ENCODE measurements at places on chromosomes 6 and 20.
A peak's percentile ranks its signal among the peaks of the same experiment; 100 is the strongest.

- no peak for DNase-seq
Observed at GRCh38 chr6:8859501-8859900, 424.2 kb upstream of the SLC35B3 start.

DNA sequence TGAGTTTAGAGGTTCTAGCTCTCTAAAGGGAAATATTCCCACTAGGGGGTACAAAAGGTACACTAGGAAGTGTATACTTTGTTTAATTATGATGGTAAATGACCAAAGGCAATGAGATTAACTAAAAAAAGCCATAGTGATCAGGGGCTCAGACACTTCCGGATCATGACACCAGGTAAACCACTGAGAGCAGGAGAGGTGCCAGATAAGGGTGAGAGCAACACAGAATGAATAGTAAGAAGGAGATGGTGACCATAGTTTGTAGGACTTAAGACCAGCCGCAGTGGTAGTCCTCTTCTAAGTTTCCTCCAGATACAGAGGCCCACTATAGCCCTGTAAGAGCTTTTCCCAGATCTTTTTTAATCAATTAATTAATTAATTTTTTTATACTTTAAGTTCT, 40.8 kb downstream of the OR2J2 start:
- DNase-seq: no peak

DNA sequence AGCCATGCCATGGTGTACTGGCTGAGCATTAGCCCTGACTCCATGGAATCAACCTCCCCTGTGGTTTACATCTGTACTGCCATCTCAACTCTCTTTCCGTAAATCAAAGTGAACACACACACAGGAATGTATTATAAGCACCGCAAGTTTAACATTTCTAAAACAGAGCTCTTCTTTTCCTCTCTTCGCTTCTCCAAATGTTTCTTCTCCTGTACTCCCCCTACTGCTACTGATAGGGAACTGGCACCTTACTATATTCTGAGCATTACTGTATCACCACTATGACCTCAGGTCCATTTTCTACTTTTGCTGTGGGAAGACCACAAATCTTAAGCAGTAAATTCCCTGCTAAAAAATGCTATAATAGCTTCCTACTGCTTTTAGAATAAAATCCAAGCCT, 101.2 kb downstream of the NUS1 start:
- DNase-seq: no peak

DNA sequence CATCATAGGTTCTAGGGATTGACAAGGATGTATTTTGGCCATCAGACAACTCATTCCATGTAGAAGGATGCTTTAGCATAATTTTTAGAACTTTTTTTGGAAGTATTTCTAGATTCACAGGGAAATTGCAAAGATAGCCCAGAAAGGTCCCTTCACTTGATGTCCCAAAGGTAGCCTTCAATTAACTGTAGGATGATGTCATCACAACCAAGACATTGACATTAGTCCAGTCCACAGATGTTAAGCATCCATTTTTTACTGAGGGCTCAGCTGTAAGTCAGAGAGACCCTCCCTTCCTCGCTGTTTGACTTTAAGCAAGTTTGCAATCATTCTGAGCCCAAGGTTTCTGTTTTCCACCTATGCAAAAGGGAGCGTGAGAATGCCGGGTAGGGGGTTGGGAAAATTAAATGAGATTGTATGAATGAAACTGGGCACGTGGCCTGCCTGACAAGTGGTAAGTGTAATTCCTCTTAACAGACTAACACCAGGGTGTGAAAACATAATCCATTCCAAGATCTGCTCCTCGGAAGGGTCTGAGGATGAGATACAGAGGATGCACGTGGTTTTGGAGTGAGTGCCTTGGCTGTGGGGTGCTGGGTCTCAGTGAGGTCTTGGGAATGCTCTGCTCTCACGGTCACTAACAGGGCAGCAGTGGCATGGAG, 126.8 kb downstream of the CDH4 start:
- DNase-seq: no peak

- no peak for DNase-seq
Observed at GRCh38 chr6:154931711-154932424, 63.2 kb upstream of the TIAM2 start.

DNA sequence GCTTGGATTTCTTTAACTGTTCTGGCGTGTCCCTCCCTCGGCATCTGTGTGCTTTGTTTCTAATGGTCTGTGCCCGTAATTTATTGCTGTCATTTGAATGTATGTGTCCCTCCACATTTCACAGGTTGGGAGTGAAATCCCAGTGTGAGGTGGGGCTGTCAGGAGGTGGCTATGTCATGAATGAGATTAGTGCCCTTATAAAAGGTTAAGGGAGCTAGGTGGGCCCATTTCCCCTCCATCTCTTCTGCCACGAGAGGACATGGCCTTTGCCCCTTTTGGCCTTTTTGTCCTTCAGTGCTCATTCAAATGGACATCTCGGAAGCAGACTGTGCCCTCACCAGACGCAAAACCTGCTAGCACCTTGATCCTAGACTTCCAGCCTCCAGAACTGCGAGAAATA, 96.3 kb downstream of the LAMP5 start:
- no peak for DNase-seq

DNA sequence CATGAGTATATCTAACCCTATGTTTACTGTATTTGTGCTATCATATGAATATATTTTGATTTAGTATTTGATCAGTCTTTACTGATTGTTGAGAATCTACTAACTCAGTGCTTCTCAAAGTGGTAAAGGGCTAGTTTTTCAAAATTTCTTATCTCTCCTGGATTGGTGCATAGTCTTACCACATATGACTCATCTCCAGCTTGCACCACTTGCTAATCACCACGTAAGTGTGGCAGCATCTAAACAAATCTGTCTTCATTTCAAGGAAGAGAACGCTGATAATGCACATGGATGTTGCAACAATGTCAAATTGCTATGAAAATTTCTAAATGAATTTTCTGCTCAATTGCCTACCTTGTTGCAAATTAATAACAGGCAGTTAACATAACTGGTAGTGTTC, 299.5 kb downstream of the PAX1 start:
- no peak for DNase-seq

DNA sequence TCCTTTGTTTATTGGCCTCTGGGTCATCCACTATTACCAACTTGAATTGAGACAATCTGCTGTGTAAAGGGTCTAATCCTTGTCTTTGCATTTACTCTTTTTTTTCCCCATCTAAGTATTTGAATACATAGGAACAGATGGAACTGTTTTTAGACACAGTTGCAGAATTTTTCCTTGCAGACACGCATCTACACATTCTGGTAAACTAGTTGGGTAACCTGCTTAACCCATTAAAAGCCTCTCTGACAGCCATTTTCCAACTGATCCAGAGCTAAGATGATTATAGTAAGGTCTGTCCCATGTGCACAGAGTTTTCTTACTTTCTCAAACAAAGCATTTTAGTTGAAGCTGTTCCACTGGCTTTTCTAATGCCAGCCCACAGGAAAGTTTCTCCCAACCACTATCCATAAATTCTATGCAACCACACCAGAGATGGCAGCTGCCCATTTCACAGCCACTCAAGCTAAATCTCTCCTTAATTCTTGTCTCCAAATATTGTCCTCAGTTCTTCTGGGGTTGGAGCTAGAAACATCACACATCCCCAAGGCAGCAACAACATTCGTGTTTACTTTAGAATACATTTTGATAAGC, 492.1 kb downstream of the MAFB start:
- DNase-seq: no peak

DNA sequence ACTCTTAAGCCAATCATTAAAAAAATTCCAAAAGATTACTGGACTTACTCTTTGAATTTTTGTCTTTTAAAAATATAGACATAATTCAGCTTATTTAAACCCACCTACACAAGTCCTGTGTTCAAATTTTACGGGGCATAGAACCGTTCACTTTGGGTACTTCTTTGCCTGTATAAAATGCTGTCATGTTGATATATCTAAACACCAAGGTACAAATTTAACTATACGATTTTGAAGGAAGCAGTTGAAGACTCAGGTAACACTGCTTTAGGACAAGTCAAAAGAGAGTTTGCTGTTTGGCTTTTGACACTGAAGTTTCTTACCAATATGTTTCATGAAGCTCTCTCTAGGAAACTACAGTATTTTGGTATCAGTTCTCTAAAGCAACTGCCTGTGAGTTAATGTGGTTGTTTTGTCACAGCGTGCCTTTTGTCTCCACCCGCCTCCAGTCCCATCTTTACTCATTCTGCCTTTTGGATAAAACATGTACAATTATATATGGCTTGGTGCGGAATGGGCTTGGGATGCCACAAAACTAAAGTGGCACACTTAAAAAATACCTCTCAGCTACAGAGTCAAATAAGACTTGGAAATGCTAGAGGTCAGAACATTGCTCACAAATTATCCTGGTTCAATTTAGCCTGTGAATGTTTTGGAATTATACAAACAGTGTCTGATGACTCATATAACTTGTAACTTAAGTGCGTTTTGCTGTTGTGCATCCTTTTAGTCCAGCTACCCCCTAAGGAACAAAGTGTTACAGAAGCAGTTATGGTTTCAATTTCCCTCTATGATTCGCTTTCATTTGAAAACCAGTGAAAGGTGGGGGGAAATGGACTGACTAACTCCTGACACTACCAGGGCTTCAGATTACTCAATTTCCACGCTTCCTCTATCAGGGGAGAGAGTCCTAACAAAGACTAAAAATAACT, 38.7 kb downstream of the RGS17 start:
- no peak for DNase-seq

- DNase-seq: no peak
Observed at GRCh38 chr6:28693751-28694443, 168.2 kb downstream of the GPX5 start.

GRCh38 chr6:149209871-149210775, 107.4 kb upstream of the TAB2 start:
- DNase-seq: no peak

DNA sequence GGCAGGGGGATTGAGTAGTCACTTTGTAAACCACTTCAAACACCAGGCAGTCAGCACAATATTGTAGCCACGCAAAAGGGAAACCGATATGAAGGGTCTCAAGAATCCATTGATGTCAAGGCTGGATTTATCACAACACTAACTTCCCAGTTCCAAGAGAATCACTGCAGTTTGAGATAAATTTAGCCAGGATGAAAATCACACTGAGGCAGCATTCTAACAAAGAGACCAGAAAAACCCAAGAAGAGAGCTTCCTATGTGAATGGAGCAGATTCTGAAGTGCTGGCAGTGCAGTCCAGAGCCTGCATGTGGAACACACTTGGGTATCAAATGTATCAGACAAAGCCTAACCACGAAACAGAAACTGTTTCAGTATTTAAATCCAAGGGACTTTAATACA, 84.6 kb downstream of the KIF16B start:
- no peak for DNase-seq

GRCh38 chr20:11697055-11697454, 220.6 kb upstream of the BTBD3 start:
- DNase-seq: no peak

DNA sequence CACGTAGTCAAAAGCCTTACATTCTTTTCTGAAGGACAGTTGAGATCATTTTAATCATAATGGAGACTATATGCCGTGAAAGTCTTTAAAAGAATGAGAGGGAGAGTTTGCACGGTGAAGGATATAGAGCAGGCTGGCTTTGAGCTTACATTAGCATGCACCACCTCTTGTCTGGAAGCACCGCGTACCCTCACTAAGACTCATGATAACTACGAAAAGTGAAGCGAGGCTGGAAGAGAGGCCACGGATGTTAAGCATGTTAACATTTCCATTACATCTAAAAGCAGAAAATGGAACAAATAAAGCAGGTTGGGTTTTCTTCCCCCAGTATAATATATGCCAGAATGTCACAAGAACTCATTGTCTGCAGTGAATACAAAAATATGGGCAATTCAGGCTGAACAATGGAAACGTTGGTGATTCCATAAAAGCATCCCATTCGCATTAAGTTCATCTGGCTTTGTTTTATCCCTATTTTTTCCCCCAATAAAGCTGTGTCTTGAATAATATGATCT, 40.6 kb upstream of the NKX2-2 start:
- DNase-seq: no peak

DNA sequence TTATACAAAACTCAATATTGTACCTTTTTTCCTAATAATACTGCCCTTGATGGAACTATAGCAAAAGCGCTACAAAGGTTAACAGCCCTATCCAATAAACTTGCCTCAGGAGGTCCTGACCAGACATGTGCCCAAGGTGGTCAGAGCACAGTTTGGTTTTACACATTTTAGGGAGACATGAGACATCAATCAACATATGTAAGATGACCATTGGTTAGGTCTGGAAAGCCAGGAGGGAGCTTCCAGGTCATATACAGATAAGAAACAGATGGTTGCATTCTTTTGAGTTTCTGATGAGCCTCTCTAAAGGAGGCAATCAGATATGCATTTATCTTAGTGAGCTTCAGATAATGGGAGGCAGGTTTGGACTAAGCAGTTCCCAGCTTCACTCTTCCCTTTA, 91.6 kb downstream of the PLG start:
- DNase-seq: no peak

DNA sequence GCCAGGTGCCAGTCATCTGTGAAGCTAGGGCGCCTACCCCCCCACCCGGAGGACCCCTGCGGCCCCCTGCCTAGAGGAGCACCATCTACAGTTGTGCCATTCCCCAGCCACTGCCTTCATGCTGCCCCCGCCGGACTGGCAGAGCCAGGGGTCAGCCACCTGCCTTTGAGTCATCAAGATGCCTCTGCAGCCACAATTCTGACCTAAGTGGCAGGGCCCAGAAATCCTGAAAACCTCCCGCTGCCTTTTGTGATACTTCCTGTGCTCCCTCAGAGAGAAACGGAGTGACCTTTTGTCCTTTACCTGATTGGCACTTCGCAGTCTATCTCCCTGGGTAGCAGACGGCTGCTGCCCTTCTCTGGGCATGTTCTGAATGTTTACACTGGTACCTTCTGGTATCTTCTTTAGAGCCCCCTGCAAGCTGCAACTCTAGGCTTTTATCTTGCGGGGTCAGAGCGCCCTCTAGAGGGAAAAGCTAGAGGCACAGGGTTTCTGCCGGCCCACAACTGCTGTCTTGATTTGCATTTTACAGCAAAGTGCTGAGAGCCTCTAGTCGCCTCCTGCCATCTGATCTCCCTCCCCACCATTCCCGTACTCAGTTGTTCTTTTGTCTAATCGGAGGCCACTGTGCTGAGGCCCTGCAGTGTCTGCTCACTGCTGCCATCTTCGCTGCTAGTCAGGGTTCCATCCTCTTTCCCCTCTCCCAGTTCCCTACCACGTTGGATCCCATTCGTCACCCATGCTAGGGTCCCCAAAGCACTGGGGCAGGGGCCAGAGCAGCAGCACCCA, 26.9 kb downstream of the SPATA2 start:
- DNase-seq: peak; percentile 41

DNA sequence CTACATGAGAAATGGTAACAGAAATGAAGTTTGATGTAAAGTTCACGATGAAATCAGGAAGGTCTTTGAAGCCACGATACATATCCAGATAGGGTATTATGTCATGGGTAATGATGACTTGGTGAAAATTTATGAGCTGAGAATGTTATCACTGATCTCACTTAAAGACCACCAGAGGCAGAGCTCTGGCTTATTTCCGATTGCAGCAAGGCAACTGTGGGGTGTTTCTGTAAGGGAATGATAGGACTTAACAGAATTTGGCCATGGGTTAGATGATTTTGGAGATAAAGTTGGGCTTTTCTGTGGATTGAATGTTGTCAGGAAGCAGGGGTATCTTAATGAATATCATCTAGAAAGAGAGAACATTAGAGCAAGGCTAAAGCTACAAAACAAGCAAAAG, 508.4 kb downstream of the HDGFL1 start:
- no peak for DNase-seq
